ENCODE measurements at places on chromosomes 1 and 21.

DNA sequence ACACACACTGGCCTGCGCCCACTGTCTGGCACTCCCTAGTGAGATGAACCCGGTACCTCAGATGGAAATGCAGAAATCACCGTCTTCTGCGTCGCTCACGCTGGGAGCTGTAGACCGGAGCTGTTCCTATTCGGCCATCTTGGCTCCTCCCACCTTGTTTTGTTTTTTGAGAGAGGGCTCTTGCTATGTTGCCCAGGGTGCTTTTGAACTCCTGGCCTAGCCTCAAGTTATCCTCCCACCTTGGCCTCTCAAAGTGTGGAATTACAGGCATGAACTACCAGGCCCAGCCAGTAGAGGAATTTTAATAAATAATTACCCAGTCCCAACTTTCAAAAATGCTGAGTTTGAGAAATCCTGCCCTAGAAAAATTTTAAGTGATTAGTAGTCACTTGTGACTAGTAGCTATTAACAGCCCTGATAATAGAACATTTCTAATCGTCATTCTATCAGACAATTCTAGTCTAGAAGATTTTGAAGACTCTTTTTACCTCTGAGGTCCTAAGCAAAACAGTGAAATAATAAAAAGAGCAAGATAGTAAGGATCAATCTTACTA is 30.9 kb upstream of the SLC35D1 start:
- DNase-seq = no peak

- DNase-seq = no peak
These were observed 25.7 kb upstream of the SLC30A10 start for GRCh38 chr1:219954052-219954451.

DNA sequence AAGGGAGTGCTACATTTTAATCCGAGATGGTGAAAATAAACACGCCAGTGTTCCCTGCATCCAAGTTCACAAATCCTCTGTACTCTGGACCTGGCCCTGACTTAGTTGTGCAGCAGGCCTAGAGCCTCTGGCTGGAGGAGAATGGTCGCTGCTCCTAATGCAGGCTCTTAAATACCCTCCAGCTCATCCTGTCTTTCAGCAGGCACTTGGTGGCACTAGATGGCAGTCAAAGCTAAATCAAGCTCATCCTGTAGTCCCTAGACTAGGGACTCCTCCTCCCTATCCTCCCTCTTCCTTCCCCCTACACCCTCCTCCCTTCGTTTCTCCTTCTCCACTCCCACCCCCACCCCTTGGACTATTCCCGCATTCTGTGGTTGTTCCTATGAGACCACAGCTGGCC is 41.6 kb upstream of the MTR start:
- DNase-seq = no peak

DNA sequence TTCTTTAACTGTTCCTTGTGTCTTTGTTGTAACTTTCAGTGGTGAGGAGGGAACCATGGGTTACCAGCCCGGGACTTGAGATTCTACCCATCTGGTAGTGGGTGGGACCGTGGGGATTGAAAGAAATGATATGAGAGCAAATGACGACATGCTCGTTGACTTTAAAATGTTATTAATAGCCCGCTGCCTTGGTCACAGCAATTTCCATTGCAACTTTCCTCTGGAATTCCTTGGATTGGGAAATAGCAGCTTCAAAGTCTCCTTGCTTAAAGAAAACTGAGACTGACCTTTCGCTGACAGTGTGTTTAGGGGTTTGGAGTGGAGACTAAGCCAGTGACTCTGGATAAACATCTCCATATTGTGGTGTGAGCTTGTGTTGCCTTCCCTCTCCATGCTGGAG is 44.2 kb upstream of the MARK1 start:
- DNase-seq = no peak

- no peak for DNase-seq
These were observed 18.3 kb downstream of the HOOK1 start for GRCh38 chr1:59833022-59833421.

DNA sequence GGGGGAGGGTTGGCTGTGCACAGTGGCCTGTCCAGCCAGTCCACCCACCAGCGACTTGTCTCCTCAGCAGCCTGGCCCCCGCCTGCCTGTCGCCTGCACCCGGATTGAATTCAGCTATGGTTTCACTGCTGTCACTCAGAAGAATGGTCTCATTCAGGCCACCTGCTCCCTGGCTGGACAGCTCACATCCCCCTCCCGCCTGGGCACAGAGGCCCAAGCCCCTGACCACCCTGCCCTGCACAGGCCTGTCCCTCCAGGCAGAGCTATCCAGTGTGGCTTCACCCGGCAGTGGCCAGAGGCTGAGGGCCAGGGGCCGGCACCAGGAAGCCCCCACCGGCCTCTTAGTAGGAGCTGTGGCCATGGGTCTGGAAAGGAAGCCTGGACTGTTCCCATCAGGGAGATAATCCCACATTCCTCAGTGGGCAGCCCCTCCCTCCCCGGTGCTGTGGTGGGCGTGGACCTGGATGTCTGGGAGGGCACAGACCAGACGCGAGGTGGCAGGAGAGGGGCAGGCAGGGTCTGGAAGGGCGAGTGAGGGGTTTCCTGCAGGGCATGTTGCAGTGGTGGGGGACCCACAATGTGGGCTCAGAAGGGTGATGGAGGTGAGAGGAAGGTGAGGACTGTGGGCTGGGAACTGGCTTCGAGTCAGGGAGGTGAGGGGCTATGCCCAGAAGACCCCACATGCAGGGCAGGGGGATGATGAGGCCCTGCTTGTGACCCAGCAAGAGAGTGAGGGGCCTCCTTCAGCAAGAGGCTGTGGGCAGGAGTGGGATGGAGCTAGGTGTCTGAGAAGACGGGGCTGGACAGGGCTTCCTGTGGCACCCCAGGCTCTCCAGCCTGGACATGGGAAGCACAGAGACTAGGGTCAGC is 30.4 kb downstream of the WNT9A start:
- no peak for DNase-seq

DNA sequence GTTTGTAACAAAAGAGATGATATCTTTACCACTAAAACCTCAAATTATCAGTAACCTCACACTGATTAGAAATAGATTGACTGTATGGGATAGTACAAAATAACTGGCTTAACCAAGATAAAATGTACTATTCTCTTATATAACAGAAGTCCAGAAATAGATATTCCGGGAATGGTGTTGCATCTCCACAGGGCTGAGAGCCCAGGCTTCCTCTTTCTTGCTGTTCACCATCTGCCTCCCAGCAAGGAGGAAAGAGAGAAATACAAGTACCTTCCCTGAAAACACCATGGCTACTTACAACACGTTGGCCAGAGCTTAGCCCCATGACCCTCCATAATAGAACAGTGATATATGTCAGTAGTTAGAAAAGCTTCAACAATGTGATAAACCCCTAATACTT is 47.0 kb upstream of the KCNK1 start:
- no peak for DNase-seq

DNA sequence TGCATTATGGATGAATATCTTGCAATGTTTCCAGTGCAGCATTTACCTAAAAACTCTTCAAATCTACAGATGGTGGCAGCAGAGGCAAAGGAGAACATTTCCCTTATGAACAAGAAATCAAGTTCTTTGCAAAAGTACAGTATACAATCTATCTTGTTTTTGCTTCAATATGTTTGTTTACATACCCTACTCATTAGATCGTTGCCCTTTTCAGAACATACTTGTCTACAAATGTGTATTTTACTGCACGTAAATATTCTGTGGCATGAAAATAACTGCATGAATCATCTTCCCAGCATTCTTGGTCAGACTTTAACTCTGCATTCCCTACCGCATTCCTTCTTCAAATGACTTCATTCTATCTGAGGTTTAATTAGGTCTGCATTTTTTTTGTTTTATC is 212.7 kb downstream of the ZP4 start:
- DNase-seq = no peak

GRCh38 chr1:26098602-26099001 is 13.0 kb upstream of the PDIK1L start:
- no peak for DNase-seq

All from effector memory CD8-positive, alpha-beta T cell (primary cell).